Hippocampal formation (tissue), 2 donors: ENCODE measurements at places on chromosomes 16 and 17.

DNA sequence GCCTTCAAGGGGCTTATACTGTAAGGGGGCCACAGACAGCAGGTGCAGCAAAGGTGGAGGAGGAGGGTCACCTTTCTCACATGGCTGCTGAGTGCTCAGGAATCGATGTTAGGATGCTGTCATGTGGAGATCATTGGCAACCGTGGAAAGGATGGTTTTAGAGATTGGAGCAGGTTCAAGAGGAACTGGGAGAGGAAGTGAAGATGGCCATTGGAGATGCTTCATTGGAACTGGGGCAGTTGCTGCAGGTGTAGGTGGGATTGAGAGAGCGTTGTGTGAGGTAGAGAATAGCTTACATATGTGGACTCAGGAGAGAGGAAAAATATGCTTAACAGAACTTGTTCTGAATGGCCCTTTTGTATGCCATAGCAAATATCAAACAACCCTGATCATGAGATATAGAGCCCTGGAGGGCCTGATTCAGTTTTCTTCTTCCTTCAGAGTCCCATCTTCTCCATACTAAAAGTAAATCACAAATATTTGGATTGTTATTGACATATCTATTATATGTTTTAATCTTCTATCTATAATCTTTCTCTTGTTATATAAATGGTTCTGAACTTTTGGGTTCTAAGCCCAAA lies 40.8 kb downstream of the LDHD start:
- DNase-seq, result no peak

DNA sequence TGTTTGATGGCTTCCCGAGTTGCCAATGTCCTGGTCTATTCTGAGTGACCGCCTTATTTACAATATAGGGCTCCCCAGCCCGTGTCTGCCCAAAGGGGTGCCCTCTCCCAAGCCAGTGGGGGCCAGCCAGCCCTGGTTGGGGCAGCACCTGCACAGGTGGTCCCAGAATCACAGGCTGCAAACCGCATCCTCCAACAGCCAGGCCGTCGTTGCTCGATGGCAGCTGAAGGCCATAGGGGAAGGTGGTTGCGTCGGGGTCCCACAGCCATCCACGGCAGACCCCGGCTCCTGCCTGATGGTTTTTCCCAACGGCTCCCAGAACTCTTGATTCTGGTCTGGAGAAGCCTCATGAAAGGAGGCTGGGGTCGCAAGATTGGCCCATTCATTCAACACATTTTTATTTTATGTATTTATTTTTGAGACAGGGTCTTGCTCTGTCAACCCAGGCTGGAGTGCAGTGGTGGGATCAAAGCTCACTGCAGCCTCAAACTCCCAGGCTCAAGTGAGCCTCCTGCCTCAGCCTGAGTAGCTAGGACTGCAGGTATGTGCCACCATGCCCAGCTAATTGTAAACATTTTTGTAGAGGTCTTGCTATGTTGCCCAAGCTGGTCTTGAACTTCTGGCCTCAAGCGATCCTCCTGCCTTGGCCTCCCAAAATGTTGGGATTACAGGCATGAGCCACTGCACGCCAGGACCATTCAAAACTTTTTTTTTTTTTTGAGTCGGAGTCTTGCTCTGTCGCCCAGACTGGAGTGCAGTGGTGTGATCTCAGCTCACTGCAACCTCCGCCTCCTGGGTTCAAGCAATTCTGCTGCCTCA lies 79.0 kb upstream of the TOB1 start:
- no peak for DNase-seq

- no peak for DNase-seq
Measured at GRCh38 chr16:66801320-66802105, at the start of gene TERB1. Gene TERB1 (minus strand): TSS chr16:66801584. CDS start chr16:66796798, 4,786 bp downstream.

DNA sequence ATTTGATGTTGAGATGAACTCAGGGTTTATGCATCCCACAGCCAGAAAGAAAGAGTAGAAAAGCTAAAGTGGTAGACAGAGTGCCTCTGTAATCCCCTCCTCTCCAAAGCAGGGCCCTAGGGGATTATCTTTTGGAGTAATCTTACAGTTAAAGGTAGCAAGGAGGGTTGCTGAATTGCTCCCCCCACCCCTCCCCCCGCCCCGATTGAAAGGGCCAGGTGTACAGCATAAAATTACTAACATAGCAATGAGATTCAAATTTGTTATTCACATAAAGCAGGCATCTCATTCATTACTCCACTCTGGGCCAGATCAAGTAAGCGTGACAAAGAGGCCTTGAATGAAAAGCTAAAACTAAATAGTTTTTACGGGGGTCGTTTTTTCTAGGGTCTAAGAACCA lies 72.7 kb downstream of the STH start:
- no peak for DNase-seq

- DNase-seq, result no peak
Measured at GRCh38 chr17:67035131-67036083, 8.9 kb upstream of the CACNG1 start.
